ENCODE measurements at places on chromosomes 13 and 19.

GRCh38 chr19:5048727-5049553 is 80.0 kb downstream of the KDM4B start:
- DNase-seq = no peak

- no peak for DNase-seq
These were observed 12.3 kb downstream of the KDELR1 start for GRCh38 chr19:48379058-48379457.

DNA sequence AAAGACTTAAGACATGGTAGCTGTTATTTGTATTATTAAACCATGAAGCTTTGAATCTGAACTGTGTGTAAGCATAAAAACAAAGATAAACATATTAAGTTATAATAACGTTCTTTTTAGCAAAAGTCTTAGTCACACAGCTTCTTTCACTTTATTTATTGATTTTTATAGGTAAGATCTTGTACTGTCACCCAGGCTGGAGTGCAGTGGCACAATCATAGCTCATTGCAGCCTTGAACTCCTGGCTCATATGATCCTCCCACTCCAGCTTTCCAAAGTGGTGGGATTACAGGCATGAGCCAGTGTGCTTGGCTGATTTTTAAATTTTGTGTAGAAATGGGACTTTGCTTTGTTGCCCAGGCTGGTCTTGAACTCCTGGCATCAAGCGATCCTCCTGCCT is 13.4 kb downstream of the FARP1 start:
- DNase-seq = no peak

- DNase-seq = no peak
These were observed 583.7 kb upstream of the SPRY2 start for GRCh38 chr13:80924596-80924995.

GRCh38 chr19:2771786-2772674 is 11.0 kb downstream of the SGTA start:
- DNase-seq = no peak

DNA sequence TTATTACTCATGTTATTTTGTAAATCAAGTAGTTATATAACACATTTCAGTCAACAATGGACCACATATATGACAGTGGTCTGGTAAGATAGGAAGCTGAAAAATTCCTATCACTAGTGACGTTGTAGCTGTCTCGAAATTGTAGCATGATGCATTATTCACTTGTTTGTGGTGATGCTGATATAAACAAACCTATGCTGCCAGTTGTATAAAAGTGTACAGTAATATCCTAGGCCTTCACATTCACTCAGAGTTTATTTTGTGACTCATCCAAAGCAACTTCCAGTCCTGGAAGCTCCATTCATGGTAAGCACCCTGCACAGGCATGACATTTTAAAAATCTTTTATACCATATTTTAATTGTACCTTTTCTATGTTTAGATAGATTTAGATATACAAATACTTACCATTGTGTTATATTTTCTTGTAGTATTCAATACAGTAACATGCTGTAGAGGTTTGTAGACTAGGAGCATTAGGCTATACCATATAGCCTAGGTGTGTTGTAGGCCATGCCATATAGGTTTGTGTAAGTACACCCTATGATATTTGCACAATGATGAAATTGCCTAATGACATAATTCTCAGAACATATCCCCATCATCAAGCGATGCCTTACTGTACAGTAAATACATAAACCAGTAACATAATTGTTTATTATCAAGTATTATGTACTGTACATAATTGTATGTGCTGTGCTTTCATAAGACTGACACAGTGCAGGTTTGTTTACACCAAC is 49.3 kb downstream of the IFT88 start:
- DNase-seq = no peak

DNA sequence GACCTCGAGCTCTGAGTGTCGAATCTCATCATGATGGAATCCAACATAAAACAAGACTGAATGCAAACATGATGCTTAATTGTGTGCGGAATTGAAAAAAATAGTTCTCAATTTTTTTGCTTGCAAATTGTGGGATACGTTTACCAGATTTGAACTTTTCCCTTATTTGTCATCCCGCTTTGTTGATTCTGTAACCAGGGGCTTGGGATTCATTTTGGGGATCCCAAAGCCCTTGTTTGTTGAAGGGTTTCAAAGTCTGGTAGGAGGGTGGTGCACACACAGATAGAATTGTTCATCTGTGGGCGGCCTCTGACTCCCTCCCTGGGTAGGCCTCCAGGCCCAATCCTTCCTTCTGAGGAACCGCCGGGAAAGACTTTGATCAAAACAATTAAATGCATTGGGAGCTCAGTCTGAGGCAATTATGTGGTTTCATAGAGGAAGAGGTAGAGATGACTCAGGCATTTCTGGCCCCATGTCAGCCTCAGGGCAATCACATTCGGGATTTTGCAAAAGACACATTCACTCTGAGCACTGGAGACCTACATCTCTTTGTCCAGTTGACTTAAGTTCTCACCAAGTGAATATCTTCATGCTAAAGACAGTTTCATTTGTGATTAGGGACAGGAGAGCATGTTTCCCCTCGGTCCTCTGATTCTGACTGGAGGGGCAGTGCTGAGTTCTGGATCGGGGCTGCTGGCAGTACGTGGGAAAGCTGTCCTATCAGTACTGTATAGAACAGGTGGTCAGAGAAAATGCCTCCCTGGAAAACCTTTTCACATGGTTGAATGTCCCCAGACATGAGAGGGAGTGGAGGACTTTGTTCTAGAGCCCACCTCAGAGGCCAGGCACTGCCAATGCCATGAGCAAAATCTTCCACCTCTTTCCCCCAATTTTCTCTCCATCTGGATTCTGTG is 27.8 kb upstream of the IGFL4 start:
- DNase-seq = peak; percentile 17

DNA sequence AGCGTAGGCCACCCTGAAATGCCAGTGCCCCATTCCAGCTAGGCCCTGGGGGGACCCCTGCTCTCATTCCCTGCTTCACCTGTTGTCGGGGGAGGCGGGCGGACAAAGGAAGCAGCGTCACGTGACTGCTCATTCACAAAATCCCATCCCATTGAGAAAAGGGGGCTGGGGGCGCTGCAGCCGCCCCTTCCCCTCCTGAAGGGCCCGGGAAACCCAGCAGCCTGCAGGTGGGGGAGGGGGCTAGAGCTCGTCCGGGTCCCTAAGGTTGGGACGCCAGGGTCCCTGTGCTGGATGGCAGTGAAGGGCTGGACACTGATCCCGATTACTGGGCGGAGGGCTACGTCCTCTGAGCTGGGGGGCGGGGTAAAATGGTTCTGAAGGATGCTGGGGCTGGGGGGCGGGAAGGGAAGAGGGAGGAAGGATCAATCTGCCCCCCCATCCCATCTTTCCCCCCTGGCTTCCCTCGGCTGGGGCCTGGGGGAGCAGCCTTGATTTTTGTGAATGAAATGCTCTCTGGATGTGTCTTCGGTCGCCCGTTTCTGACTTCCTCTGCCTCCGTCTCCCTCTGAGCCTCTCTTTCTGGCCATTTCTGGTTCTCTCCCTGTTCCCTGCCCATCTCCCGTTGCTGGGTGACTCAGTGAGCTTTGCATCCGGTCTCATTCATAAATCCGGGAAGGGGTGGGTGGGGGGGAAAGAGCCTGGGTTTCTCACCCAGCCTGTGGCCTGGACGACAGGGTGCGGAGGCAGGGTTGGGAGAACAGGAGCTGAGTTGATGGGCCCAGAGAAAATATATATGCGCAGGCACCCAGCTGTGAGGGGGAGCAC is 816 bp downstream of the SPRED3 start:
- DNase-seq = no peak

DNA sequence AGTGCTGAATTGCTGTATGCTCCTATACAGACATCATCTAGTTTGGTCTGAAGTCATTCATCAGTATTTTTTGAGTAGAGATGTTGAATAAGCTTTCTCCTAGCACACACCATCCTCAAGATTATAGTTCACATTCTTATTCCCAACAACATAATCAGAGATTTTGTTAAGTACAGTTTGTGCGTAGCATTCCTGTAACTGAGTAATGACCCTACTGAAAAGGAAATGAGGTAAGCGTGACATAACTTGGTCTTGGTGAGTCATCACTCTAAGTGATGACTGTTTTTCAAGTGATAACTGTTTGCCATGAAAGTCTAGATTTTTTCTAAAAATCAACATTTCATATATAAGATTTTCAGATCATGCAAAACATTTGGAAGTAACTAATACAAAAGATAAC is 18.5 kb upstream of the FAM216B start:
- DNase-seq = no peak

- DNase-seq = no peak
These were observed 5.3 kb downstream of the PTBP1 start for GRCh38 chr19:802498-803098.

DNA sequence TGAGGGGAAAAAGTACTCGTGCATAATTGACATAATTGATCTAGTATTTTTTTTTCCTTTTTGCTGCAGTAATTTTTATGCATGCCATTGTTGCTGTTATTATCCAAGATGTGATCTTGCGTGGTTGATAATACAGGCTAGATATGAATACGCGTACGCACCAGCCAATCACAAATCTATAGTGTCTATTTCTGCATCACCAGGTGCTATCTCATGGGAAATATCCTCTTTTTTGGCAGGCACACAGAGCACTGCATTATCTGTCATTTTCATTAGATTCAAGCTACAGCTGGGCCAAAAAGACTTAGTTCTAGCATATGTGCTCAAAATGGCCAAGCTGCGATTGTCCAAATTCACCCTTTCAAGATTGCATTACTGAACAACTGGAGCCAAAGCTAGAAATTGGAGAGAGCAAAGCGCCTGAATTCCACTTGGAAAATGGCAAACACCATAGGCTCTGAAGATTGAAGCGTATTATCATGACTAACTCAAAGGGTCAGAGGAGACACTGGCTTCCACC is 181.1 kb downstream of the TSHZ3 start:
- no peak for DNase-seq

DNA sequence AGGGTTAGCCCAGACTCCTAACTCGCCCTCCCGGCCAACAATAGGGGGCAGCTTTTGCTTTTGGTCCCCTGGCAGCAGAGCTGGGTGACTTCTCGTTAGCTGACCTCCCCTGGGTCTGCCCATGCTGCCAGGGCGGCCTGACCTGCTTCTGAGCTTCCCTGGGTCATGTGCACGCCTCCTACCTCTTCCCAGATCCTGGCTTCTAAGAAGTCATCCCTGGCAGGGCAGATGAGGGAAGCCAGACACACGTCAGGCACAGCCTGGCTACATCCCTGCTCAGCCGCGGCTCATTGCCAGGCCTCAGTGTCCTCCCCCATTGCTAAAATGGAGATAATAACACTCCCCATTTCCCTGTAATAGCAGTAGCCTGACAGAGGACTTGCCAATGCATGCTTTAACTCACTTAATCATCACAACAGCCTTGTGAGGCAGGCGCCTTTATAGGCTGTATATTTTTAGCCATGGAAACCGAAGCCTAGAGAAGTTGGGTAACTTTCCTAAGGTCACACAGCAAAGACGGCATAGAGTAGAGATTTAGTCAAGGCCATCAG is 2.1 kb downstream of the KCNK6 start:
- DNase-seq = no peak

DNA sequence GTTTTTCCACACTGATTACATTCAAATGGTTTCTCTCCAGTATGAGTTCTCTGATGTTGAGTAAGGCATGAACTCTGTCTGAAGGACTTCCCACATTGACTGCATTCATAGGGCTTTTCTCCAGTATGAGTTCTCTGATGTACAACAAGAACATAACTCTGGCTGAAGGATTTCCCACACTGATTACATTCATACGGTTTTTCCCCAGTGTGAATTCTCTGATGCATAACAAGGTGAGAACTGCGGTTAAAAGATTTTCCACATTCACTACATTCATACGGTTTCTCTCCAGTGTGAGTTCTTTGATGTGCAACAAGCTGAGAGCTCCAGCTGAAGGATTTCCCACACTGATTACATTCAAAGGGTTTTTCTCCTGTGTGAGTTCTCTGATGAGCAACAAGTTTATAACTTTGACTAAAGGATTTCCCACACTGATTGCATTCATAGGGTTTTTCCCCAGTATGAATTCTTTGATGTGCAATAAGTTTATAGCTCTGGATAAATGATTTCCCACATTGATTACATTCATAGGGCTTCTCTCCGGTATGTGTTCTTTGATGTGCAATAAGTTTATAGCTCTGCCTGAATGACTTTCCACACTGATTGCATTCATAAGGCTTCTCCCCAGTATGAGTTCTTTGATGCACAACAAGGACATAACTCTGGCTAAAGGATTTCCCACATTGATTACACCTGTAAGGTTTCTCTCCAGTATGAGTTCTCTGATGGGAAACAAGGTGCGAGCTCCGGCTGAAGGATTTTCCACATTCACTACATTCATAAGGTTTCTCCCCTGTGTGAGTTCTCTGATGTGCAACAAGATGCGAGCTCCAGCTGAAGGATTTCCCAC is 23.5 kb downstream of the ZNF180 start:
- DNase-seq = no peak
